Frontal cortex (tissue), 4 donors: ENCODE measurements at places on chromosomes 5 and 9. TPM values are rescaled to one million over a fixed set of nuclear protein-coding genes. Genes with fewer than 3 reads are reported as not detected.
A peak's percentile ranks its signal among the peaks of the same experiment; 100 is the strongest.

GRCh38 chr9:116154976-116155697 is 1.5 kb downstream of the PAPPA start:
- DNase-seq = no peak

DNA sequence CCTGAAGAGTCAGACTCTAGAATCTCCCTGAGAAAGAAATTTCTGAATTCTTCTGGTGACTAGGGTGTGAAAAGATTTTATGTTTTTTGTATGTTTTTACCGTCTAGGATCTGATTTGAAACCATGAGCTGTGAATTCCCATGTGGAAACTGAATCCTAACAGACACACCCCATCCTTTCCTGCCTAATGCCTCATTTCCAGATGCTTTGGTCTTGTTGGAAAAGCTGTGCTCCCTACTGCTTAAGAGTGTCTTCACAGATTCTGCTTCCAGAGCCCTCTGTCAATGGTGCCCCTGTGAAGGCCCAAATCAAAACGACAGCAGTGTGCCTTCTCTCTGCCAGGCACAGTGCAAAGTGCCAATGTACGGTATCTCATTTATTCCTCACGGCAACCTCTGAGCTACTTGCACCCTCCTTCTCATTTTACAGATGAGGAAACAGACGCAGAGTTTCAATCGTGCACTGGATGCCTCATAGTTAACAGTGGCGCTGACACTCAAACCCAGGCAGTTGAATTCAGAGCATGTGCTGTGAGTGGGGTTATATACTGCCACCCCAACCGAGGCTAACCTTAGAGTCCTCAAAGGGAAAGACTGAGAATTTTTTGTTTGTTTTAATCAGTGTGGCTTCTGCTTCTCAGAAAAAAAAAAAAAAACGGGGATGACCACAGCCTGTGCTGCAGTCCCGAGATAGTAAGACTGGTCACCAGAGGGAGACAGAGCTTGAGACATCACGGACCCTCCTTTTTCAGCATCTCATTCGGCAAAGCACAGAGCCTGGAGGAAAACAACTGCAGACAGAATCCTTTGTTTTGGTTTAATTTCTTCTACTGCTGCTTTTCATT is 188.4 kb downstream of the SNCAIP start:
- peak; percentile 40 for DNase-seq

DNA sequence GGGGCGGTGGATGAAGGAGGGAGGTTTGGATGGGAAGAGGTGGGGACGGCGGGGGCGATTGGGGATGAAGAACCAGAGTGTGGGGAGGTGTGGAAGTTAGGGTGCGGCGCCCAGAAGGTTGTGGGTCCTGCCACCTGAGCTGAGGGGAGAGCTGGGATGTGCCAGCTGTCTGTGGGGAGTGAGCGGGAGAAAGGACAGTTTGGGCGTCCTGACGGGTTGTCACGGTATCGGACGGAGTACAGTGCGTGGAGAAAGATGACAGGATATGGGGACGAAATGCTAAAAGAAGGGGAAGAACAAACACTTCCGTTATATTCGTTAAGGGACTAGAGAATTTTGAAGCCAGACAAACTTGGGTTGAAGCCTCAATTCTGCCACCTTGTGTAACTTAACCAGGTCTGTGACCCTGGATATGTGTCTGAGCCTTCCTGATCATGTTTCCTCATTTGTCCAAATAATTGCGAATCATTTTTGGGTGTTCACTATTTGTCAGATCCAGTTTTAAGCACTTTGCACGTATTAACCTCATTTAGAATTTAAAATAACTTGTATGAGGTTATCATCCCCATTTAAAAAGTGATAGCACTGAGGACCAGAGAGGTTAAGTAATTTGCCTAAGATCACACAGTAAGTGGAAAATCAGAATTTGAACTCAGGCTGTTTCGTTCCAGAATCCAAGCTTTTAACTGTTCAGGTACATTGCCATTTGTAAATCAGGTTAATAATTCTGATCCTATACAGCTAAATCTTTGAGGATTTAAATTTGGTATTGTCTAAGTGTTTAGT is 689 bp downstream of the CNTRL start:
- DNase-seq = no peak

Gene PCDHB3
- 11.0 TPM for total RNA-seq

DNA sequence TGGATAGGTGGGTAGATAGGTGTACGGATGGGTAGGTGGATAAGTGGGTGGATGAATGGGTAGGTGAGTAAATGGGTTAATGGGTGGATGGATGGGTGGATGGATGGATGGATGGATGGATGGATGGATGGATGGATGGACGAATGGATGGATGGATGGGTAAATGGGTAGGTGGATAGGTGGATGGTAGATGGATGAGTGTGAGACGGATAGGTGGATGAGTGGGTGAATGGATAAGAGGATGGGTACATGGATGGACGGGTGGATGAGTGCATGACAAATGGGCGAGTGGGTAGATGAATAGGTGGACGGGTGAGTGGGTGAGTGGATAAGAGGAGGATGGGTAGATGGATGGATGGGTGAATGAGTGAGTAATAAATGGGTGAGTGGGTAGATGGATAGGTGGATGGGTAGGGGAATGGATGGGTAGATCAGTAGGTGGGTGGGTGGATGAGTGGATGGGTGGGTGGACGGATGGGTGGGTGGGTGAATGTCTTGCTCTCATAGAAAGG is 179.2 kb downstream of the FGF18 start:
- no peak for DNase-seq

Gene CTNNA1
- total RNA-seq = 220 TPM

- no peak for DNase-seq
Observed at GRCh38 chr5:43302481-43302880, 10.7 kb downstream of the HMGCS1 start.

DNA sequence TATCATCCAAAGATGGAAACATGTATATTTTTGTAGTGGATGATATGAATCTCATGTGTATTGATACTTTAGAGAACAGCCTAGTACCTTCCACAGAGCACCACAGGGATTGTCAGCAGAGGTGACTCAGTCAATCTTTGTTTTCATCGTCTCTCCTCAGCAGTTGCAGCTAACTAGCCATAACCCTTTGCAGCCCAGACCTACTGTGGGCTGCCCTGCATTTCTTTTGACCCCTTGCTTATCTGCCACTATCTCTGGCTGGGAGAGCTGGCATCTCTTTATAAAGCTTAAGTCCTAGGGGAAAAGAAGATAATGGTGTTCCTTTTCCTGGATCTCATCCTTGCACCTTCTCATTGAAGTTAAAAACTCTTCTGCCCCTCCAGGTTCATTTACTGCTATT is 28.7 kb downstream of the HMGCR start:
- DNase-seq = no peak

DNA sequence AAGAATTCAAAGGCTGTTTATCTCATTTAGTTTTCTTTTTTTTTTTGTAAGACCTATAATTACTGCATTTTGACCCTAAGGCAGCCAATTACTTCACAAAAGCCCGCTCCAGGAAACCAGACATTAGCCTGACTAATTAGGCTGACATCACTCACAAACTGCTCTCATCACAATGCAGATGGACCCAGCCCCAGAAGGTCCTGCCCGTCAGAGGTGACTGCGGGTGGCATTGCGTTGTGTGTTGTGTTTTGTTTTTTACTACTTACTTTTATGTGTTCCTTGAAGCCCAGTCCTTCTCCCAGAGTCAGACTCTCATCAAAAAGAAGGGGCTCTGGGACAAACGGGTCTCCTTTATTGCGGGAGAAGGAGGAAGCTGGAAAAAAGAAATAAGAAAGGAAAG is 172.2 kb downstream of the HSD17B3 start:
- DNase-seq = no peak

Gene SLC25A2
- not detected for total RNA-seq

DNA sequence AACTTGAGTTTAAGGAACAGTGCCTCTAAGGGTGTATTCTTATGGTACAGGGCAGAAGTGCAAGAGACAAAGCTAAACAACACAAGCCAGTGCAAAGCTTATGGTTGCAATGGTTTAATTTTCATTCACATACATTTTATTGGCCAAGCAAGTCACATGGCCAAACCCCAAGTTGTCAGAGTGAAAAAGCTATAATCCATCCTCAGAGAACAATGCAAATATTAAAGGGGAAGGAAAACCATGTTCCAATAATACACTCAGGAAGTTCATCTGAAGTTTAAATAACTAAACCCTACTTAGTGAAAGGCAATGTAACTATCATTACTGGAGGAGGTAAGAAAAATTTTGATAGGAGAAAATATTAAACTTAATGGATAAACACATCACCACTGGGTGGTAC is 26.6 kb upstream of the TLR4 start:
- DNase-seq = no peak

DNA sequence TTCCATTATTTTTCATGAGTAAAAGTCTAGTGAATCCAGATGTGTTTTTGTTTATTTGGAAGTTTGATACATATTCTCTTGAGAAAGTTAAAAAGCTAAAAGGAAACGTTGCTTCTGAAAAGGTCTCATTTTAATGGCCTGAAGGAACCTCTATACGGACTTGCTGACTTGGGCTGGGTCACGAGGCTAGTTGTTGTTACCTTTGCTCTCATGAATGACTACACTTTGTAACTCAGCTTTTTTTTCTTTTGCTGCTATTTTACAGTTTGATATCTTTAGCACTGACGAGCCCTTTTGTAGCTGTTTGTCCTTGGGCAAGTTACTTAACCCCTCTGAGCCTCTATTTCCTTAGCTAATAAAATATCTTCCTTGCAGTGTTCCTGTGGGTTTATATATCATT is 211.5 kb downstream of the PCSK5 start:
- no peak for DNase-seq

DNA sequence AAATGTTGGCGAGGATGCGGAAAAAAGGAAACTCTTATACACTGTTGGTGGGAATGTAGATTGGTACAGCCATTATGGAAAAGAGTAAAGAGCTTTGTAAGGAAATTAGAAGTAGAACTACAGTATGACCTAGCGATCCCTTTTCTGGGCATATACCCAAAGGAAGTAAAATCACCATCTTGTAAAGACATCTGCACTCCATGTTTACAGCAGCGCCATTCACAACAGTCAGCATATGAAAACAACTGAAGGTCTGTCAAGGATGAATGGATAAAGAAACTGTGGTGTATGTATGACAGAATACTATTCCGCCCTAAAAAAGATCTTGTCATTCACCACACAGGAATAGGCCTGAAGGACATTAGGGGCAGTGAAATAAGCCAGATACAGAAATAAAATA is 27.7 kb upstream of the SLC25A51 start:
- no peak for DNase-seq

- no peak for DNase-seq
Observed at GRCh38 chr5:5678909-5679308, 256.4 kb downstream of the ICE1 start.

Gene RANBP6
- total RNA-seq = 79.9 TPM

DNA sequence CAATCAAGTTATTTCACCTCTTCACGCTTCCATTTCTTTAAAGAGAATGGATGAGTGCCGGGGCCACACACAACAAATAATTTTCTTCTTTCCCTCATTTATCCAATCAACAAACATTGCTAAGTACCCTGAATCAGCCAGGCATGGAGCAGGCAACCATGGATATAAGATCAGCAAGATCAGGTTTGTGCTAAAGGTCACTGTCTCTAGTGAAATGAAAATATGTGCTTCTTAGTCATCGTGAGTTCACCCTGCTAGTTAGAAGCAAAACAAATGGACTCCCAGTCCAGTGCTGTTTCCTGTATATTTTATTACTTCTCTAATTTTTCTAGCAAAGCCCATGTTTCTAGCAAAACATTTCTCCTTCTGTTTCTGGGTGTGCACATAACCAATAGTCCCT is 629.2 kb downstream of the BNC2 start:
- DNase-seq = no peak

Gene IL5
- not detected for total RNA-seq

Gene CAMK4
- total RNA-seq = 67.3 TPM
